ENCODE measurements at places on chromosomes 1 and 21.

GRCh38 chr1:26574719-26575251, 45.2 kb downstream of the RPS6KA1 start:
- DNase-seq: no peak

DNA sequence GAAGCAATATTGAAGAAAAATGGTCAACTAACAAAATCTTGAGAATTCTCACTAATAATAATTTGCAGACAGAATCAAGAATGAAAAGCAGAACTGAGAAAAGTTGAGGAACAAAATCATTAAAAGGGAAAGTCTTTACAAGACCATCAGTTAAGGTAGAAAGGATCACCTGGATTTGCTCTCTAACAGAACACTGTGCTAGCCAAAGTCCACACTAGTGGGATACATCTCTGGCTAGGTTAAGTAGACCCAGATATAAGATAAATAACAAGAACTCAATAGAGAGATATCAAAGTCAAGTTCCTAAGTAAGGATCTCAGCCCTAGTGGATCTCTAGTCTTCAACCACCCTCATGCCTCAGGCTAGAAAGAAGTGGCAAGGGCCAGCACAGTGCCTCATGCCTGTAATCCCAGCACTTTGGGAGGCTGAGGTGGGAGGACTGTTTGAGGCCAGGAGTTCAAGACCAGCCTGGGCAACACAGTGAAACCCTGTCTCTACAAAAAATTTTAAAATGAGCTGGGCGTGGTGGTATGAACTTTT, 19.6 kb downstream of the IPP start:
- DNase-seq: no peak

GRCh38 chr1:180566026-180566425, 7.3 kb downstream of the OVAAL start:
- no peak for DNase-seq

- no peak for DNase-seq
Observed at GRCh38 chr1:91381844-91382243, 22.8 kb downstream of the HFM1 start.

GRCh38 chr1:43372172-43372571, 4.4 kb upstream of the ELOVL1 start:
- no peak for DNase-seq

DNA sequence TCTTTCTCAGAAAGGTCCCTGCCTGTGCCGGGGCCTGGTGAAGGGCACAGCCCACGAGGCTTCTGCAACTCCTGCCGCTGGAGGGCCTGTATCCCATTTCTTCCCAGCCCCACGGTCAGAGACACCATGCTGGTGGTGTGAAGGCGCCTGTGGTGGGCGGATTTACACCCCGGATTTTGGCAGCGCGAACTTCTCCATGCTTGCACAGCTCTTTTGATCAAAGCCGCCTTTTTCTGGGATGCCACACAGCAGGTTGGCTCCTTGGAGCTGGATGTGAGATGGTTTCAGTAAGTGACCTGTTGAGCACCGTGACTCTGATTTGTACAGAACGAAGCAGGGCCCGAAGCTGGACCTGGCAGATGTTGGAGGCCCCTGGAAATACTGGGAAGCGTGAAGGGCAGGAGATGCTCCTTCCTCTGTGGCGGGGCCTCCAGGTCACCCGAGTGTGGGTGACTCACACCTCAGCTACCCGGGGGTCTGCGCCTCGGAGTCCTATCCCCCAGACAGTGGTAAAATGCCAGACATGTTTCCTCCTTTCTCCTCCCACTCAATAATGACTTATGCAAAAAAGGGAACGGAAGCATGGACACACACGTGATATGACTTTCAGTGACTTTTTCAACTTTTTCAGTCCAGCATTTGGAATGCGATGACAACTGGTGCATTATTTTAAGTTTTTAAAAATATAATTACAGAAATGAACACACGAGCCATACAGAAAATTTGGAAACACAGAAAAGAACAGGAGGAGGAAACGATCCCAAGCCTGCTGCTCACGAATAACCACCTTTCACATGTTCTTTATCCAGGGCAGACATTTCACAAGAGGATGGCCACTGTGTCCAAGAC, 9.0 kb downstream of the UMODL1 start:
- no peak for DNase-seq

GRCh38 chr1:172142324-172142723, 278.2 kb upstream of the C1orf105 start:
- no peak for DNase-seq

- DNase-seq: no peak
Observed at GRCh38 chr1:21294266-21294989, 4.2 kb upstream of the ECE1 start.

DNA sequence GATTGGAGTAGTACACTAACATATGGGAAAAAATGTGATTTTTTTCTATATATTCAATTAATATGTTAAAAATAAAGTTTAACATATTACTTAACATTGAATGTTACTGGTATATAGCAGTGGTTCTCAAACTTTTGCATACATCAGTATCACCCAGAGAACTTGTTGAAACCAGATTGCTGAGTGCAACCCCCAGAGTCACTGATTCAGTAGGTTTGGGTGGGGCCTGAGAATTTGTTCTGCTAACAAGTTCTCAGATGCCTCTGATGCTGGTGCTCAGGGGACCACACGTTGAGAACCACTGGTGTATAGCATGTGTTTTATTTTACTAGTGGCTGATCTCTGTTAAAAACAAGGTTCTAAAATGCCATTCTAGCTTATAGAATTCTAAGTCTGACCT, 161.9 kb downstream of the HHIPL2 start:
- no peak for DNase-seq

All from NCI-H2107 (cell line).